HFFc6 (cell line): ENCODE measurements at places on chromosomes 13 and 19.

- no peak overlapping the region for H3K4me3 ChIP-seq
- H3K27ac ChIP-seq: no peak overlapping the region
- H3K4me1 ChIP-seq: no peaks in the 10 kb centered on the region
- DNase-seq: no peak
These were observed 451.5 kb upstream of the MIR17HG start for GRCh38 chr13:90896002-90896401.

DNA sequence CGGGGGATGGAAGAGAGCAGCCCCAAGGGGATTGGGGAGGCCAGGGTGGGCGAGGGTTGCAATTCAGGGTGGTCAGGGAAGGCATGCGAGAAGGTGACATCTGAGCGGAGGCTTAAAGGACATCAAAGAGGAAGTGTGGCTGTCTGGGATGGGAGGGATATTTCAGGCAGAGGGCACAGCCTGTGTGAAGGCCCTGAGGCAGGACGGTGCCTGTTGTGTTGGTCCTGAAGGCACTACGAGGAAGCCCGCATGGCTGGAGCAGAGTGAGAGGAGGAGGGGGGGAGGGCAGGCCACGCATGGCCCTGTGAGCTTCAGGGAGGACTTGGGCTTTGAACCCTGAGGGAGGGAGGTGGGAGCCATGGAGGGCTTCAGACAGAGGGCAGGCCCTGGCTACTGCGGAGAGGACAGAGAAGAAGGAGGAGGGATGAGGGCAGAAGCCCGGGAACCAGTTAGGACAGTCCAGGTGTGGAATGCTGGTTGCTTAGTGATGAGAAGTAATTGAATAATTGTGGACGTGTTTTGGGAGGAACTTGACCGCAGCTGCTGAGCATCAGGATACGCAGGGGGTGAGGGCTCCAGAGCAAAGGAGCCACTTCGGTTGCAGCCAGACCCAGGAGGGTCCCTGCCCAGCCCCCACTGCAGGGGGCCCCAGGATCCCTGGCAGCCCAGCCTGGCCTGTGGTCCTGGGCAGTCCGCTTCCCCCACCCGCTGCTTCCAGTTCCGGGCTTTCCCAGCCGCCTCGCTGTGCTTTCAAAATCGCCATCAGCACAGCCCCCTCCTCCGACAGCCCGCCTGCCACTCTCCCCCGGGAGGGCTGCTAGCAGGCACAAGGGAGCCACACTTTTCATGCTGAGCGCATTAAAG is 6.2 kb downstream of the TLE6 start:
- peaks cover 21% of the 10 kb centered on the region for H3K27me3 ChIP-seq
- no peak for DNase-seq
- no peaks in the 10 kb centered on the region for H3K36me3 ChIP-seq
- peak overlapping the region; percentile 36; the same call in 1 of the 2 replicates for H3K27ac ChIP-seq
- peaks cover 11% of the 10 kb centered on the region for H3K4me1 ChIP-seq

- H3K27ac ChIP-seq: no peak overlapping the region
- H3K36me3 ChIP-seq: peaks cover 22% of the 10 kb centered on the region
- no peak overlapping the region for H3K4me3 ChIP-seq
- no peak for DNase-seq
- H3K27me3 ChIP-seq: no peaks in the 10 kb centered on the region
- H3K4me1 ChIP-seq: peaks cover 13% of the 10 kb centered on the region
These were observed 274.6 kb downstream of the ITGBL1 start for GRCh38 chr13:101727118-101727517.

- no peaks in the 10 kb centered on the region for H3K36me3 ChIP-seq
- H3K4me1 ChIP-seq: peaks cover 32% of the 10 kb centered on the region
- peaks cover 6% of the 10 kb centered on the region for H3K27me3 ChIP-seq
- no peak overlapping the region for H3K27ac ChIP-seq
- no peak for DNase-seq
These were observed 134.5 kb upstream of the KL start for GRCh38 chr13:32881777-32882145.

DNA sequence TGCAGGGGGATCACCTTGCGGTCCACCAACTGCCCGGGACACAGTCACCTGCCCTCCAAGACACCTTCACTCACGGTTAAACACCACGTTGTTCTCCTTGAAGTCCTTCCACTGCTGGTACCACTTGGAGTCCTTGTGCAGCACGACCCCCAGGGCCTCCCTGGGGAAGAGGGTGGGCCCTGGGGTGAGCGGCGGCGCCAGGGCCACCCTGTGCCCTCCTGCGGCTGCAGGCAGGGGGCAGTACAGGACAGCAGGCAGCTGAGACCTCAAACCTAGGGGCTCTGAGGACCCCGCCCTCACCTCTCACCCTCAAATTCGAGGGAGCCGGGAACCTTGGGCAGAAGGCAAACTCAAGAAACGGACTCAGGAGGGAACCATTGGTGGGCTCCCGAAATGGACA is 7.5 kb upstream of the CTXN1 start:
- H3K27ac ChIP-seq: no peak overlapping the region
- H3K4me1 ChIP-seq: peaks cover 13% of the 10 kb centered on the region
- H3K27me3 ChIP-seq: no peaks in the 10 kb centered on the region; the same call in 1 of the 2 replicates
- H3K4me3 ChIP-seq: no peak overlapping the region
- peaks cover 2% of the 10 kb centered on the region for H3K36me3 ChIP-seq

- H3K4me3 ChIP-seq: no peak overlapping the region
- peaks cover 17% of the 10 kb centered on the region for H3K27me3 ChIP-seq
- no peaks in the 10 kb centered on the region for H3K36me3 ChIP-seq
- no peak overlapping the region for H3K27ac ChIP-seq
These were observed 33.5 kb upstream of the ITM2B start for GRCh38 chr13:48199404-48199946.

- H3K36me3 ChIP-seq: peaks cover 23% of the 10 kb centered on the region
- DNase-seq: no peak
- H3K27ac ChIP-seq: no peak overlapping the region
- H3K27me3 ChIP-seq: no peaks in the 10 kb centered on the region
- no peaks in the 10 kb centered on the region for H3K4me1 ChIP-seq
These were observed 9.5 kb downstream of the MAN2B1 start for GRCh38 chr19:12656899-12657571.

DNA sequence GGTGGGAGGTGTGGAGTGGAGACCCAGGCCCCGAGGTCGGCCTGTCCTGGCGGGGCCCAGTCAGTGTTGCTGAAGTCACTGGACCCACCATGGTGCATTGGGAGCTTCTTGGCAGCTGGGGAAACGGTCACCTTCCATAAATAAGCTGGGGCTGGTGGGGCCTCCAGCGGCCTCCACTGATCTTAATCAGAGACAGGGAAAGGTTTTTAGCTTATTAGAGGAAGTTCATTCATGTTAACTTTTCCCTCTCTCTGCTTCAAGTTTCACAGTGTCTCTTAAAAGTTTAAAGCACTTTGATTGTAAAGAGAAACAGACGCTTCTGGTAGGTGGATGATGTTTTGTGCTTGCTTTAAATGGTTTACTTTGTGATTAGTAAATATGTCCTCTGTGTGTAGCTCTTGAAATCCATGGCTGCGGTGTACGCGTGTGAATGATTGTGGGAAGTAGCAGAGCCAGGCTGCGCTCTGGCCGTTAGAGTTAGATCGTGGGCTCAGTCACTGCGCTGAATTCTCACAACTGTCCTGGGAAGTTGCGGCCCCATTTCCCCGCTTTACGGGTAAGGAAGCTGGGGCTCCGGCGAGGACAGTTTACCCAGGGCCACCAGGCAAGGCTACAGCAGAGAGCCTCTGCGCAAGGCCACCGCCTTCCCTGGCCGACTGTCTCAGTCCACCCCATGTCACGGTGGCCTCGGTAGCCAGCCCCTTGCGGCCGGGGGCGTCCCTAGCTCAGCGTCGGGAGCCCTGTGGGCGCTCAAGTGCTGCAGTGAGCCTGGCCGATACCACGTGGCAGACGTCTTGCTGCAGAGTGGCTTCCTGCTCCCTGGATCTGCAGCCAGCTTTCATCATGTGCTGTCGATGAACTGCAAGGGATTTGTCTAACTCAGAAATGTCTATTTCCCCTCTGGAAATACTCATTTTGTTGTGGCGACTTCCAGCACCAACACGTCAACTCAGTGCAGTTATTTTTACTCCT is 16.5 kb upstream of the NDUFS7 start:
- peaks cover 22% of the 10 kb centered on the region for H3K36me3 ChIP-seq
- no peaks in the 10 kb centered on the region for H3K27me3 ChIP-seq
- DNase-seq: no peak
- no peak overlapping the region for H3K4me3 ChIP-seq
- no peak overlapping the region for H3K27ac ChIP-seq
